ENCODE measurements at places on chromosomes 5 and 9.

DNA sequence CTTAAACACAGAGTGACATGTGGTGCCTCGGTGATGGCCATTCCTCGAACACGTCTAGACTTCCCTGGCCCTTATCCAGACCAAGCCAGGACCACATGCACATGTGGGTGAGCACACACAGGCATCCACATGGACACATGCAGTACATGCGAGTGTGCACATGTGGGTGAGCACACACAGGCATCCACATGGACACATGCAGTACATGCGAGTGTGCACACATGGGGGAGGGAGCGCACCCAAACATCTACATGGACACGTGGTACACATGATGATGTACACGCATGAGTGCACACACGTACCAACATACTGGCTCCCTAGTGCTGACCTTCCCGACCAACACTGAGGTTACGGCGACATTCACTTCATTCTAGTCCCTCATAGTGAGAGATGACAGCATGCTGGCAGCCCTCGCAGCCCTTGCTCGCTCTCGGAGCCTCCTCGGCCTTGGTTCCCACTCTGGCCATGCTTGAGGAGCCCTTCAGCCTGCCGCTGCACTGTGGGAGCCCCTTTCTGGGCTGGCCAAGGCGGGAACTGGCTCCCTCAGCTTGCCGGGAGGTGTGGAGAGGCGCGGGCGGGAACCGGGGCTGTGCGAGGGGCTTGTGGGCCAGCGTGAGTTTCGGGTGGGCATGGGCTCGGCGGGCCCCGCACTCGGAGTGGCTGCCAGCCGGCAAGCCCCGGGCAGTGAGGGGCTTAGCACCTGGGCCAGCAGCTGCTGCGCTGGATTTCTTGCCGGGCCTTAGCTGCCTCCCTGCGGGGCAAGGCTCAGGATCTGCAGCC, 186.8 kb downstream of the HSPA4 start:
- DNase-seq: no peak

DNA sequence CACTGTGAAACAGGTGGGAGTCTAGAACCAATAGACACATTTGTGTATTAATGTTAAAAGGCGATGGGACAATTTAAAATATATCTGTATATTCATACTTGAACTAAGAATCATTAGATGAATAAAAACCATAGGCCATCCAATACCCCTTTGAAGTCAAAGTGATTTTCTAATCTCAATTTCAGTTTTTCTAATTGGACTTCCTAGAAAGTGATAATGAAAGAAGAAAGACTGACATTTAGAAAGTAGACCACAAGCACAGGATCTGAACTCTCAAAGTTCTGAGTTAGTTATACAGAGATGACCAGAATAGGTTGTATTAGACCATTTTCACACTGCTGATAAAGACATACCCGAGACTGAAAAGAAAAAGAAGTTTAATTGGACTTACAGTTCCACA, 412.8 kb upstream of the PIK3R1 start:
- no peak for DNase-seq

GRCh38 chr5:78447775-78448424, 87.5 kb downstream of the SCAMP1 start:
- no peak for DNase-seq

DNA sequence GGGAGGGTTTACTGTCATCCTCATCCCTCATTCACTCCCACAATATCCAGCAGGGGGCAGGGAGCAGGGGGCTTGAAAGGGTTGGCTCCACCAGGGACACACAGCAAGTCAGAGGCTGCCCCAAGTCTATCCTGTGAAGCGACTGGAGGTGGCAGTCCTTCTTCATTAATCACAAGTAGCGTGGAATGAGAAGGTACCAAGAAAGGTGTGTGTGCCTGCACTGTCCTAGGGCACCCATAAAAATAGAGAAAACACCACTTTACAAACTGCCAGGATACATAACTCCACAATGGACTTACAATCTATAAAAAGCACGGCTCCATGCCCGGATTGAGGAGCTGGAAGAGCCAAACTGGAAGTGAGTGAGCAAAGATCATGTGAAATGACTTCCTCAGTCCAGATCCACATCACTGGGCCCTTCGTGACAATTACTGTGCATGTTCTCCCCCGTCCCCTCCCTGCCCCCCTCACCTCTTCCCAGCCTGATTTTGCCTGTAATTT, 183.9 kb downstream of the SLIT3 start:
- DNase-seq: no peak

- no peak for DNase-seq
Observed at GRCh38 chr9:76433406-76433805, 25.6 kb upstream of the GCNT1 start.

DNA sequence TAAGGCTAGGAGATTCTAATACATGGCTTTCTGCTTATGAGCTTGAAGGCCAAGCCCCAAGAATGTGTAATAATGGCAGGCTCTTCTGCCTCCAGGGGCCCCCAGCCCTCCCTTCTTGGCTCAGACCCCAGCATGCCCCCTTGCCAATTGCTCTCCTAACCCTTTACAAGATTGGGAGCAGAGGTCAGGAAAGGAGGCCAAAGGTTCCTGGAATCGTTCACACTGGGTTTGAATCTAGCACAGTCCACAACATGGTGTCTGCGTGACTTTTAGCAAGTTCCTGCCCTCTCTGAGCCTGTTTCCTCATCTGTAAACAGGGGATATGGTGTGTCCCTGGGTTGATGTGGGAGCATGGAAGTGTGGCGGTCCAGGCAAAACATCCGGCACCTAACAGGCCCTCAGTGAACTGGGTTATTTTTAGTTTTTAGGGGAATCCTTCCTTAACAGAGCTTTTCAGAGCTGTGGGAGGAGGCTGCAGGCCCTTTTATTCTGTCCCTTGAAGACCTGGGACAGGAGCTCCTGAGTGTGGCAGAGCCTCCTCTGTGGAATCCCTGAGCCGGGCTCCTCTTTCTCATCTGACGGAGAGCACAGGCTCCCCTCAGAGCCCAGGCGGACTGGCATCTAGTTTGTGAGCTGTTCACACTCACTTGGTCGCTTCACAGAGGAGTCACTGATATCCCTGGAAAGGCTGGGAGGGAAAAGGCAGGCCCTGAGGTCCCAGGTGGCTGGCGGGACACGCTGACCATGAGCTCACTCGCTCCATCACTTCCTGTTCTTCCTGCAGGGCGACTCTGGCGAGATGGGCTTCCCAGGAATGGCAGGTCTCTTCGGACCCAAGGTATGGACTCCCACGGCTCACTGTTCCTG, 23.4 kb upstream of the ORM1 start:
- no peak for DNase-seq

GRCh38 chr5:1730487-1730847, 69.2 kb downstream of the MRPL36 start:
- no peak for DNase-seq

DNA sequence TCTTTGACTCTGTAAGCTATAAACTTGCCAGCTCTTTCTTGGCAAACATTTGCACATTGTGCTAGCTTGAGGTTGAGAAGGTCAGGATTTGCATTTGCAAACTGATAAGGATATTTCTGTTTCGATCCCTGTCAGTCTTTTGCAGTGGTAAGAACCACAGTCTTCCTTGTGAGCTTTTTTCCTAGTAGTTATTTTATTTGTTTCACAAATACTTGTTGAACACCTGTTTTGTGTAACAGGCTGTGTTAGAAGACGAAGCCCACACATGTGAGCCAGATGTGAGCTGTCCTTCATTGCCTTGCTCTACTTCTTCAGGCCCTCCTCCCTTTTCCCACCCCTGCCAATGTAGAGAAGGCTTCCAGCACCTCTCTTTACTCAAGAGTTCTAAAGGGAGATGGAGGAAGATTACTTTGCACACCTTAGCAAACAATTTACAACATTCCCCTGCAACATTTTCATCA, 327.0 kb upstream of the KLF4 start:
- DNase-seq: no peak

- DNase-seq: no peak
Observed at GRCh38 chr5:176651472-176651980, 4.2 kb downstream of the TSPAN17 start.

GRCh38 chr9:132644251-132644650, 25.5 kb downstream of the DDX31 start:
- no peak for DNase-seq

DNA sequence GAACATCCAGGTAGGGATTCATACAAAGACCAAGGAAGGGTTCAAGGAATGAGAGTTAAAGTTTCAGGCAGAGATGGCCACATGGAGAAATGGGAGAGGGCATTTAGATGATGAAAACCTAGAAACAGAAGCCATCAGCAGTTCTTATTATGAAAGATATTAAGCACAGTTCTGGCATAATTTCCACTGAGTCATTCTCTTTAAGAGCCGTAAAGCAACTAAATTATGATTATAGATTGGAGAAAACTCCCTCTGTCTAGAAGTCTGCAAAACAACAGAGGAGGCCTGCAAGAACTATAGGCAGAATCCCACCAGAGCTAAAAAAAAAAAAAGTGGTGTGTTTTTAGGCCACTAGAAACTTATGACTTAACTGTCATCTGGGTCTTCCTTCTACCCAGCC, 157.1 kb upstream of the MPDZ start:
- no peak for DNase-seq

DNA sequence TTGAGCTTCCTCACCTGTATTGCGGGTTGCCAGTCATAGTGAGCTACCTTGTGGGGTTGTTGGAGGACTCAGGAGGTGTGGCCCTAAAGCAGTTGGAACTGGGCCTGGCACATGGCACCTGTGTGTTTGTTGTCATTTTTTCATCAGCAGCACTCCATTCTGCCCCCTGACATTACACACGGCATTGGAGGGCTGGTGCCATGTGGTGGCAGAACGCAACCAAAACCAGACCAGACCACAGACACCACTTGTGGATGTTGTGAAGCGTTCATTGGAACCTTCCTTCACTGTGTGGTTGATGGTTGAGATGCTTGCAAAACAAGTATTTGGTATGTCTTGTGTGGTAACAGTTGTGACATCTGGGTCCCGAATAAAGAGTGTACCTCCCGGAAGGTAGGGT, 113.2 kb upstream of the ERCC6L2 start:
- DNase-seq: no peak

- no peak for DNase-seq
Observed at GRCh38 chr9:91917436-91917835, 32.6 kb downstream of the ROR2 start.

DNA sequence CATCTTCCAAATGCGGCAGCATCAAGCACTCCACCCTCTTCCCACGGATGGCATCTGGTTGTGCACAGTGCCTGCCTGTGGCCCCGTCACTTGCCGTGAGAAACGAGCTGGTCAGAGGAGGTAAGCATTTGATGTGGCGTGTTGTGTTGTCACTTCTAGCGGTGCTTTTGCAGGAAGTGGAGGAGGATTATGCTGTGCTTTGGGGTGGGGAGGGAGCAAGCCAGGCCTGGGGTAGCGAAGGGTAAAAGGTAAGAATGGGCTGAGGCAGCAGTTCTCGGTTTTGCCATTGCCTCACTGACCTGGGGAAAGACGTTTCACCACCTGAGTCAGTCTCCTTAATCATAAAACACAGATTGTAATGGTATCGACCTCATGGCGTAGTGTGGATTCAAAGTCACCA, 2.3 kb upstream of the POMT1 start:
- no peak for DNase-seq

DNA sequence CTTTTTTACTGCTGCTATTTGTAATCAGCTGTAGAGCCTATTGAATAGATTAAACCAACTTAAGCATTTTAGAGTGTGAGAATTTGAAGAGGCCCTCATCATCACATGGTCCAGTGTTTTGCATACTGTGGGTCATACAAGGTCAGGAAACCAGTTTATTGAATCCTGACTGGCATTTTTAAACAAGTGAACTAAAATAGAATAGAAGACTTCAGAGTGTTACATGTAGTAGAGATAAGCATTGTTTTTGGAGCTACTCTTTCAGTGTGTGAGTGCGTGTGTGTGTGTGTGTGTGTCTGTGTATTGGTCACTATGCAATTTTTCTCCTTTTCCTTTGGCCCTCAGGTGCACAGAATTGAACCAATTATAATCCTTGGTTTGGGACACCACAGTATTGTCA, 114.4 kb downstream of the SLC28A3 start:
- no peak for DNase-seq
